NCI-H345 (cell line): ENCODE measurements at places on chromosomes 1 and 21.
A peak's percentile ranks its signal among the peaks of the same experiment; 100 is the strongest.

DNA sequence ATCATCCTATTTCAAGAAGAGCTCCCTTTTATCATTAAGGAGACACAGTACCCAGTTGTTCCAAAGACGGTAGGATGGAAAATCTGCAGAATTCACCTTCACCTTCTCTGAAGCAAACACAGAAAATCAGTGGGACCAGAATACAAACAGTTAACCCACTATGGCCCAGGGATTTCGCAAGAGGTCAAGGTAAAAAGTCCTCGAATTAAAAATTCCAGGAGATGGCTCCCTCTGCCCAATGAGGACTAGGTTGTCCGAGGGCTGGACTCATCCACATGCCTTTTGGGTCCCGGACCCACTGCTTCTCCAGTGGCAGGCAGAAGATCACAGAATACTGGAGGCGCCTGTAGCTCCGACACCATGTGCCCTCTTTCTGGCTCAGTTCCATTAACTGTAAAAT is 42.9 kb downstream of the RCAN1 start:
- no peak for DNase-seq

DNA sequence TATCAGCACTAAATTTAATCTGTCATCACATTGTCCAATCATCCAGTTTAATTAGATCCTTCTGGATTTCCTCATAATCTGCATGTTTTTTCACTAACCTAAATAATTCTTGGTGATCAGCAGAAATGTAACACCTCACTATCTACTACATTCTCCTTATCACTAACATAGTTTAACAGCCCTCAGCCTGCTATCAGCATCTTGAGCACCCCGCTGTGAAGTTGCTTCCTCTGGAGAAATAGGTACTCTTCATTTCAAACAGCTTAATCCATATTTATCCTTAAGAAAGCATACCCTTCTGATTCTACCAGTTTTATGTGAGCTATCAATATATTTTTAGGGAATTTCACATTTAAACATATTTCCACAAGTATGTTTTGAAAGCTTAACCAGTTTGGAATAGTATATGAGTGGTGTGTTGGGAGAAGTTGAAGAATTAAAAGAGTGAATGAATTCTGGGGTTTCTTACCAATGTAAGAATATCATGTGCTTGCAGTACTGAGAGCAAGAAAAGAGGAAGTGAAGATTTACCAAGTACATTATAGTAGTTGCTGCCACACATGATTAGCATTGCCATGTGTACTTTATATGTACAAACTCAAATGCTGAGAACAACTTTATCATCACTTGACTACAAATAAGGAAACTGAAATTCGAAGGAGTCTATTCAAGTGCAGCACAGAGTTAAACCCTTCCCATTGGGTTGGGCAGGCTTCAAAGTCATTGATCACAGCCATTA is 771.1 kb upstream of the ADGRL4 start:
- no peak for DNase-seq

DNA sequence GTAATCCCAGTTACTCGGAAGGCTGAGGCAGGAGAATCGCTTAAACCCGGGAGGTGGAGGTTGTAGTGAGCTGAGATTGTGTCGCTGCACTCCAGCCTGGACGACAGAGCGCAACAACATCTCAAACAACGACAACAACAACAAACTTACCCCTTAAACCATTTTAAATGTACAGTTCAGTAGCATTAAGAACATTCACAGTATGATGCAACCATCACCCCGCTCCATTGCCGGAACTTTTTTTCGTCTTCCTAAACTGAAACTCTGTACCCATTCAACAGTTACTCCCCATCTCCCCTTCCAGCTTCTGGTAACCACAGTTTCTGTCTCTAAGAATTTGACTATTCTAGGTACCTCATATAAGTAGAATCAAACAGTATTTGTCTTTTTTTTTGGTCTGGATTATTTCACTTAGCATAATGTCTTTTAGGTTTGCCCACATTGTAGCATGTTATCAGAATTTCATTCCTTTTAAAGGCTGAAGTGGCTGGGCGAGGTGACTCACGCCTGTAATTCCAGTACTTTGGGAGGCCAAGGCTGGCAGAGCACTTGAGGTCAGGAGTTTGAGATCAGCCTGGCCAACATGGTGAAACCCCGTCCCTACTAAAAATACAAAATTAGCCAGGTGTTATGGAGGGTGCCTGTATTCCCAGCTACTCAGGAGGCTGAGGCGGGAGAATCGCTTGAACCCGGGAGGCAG is 19.6 kb downstream of the CA6 start:
- DNase-seq, result no peak

DNA sequence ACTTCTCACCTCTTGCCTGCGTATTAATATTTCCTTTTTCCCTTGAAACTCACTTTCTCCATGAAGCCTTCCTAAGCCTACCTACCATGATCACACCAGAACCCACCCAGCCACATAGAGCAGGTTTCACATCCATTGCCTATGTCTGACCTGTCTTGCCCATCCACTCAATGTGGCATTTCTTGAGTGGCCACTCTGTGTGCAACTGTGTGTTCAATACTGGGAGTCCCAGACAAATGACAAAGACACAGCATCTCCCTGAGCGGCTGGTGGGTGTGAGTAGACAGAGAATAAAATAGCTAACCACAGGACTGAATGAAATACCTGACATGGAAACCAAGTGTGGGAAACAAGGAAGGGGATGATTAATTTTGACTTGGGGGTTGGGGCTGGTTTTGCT is 3.1 kb downstream of the PTGFRN start:
- no peak for DNase-seq

GRCh38 chr1:26281971-26282370 is 2.1 kb downstream of the SH3BGRL3 start:
- no peak for DNase-seq

DNA sequence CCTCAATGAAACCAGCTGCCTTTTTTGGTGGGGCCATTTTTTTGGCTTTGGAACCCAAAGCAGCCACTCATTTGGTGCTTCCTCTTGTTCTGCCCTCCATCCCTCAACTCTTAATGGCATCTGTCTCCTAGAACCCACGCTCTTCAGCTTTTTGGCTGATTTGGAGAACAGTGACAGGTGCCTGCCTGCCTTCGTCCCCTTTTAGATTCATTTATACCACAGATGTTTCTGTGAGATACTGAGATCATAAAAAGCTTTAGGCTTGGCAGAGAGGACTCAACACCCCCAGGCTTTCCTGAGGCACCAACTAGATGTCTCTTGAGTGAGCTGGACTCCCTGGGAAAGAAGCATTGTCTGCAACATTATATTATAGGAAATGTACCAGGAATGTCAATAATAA is 20.4 kb upstream of the YTHDF2 start:
- no peak for DNase-seq

- DNase-seq, result no peak
Observed at GRCh38 chr1:91585982-91586381, 85.3 kb downstream of the CDC7 start.

DNA sequence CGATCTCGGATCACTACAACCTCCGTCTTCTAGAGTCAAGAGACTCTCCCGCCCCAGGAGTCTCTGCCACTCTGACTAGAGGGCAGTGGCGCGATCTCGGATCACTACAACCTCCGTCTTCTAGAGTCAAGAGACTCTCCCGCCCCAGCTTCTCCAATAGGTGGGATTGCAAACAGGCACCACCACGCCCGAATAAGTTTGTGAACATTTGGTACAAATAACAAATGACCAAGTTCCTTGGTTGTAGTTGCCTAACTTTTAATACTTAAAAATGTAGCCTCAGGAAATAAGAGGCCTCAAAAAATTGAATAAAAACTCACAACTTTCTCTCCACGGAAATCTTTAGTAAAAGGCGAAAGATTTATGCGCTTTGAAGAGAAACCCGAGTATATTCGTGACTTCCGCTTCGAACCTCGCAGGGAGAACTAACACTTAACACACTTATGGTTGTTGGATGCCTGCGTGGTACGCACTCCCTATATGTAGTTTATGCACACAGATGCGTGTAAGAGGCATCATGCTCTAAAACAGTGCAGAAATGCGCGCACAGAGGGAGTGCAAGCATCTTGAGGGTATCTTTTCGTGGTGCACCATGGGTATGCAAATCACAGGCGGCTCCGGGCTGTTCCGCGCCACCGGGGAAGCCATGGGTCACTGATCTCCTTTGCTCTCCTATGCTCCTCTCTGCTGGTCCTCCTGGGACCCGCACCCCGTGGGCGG is 11.4 kb downstream of the BTBD19 start:
- no peak for DNase-seq

GRCh38 chr1:207001492-207002245 is 30.9 kb downstream of the C1orf116 start:
- no peak for DNase-seq

DNA sequence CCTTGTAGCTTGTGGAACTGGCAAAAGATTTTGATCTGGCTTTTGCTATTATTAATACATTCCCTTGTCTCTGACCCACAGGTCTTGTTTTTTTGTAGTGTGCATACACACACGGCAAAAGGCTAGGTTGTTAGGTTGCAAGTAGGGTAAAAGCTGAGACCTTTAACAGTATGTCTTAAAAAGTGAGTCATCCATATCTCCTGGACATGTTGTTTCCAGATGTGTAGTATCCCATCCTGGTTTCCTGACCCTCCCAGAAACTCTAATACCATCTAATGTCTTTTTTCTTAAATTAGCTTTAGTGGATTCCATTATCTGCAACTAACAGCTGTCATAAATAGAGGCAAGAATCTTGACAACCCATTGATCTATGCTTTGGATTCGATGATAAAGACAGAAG is 14.7 kb downstream of the OVGP1 start:
- no peak for DNase-seq

GRCh38 chr1:90370686-90371447 is 346.2 kb downstream of the BARHL2 start:
- no peak for DNase-seq

GRCh38 chr1:43932786-43933385 is 715 bp upstream of the ARTN start:
- peak; percentile 51 for DNase-seq

GRCh38 chr1:23004112-23004511 is 11.5 kb downstream of the TEX46 start:
- no peak for DNase-seq

GRCh38 chr21:45981151-45982091 is at the start of gene COL6A1:
TSS of gene COL6A1 (plus strand) at chr21:45981770. CDS start at chr21:45981851, 81 bp downstream.
- peak; percentile 66 for DNase-seq

GRCh38 chr1:152410028-152410427 is 4.0 kb downstream of the CRNN start:
- no peak for DNase-seq

DNA sequence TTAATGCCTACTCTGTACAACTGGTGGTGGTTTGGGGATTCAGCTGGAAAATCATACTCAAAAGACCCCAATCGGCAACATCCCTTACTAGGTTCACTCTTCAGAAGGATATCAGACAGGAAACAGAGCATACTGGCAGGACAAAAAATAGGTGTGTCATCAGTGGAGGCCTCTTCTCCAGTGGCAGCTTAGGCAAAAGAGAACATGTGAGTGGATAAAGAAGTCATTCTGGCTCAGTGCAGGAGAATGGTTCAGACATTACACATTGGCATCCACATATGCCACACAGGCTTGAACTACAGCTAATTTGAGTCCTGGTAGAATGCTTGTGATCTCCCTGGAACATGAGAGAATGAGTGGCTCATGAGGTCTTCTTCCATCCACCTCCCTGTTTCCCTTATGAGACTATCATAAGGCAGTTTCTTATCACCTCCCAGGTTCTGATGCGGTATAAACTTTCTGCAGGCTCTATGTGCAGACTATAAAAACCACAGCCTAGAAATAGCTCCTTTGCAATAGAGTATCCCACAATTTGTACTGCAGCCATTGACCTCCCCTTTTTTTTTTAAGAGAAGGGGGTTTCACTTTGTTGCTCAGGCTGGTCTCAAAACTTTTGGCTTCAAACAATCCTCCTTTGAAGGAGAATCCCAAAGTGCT is 24.7 kb downstream of the VAMP4 start:
- DNase-seq, result no peak

- DNase-seq, result no peak
Observed at GRCh38 chr1:25428475-25429166, 2.1 kb upstream of the MACO1 start.

GRCh38 chr1:192968323-192968722 is 90.8 kb downstream of the UCHL5 start:
- no peak for DNase-seq

DNA sequence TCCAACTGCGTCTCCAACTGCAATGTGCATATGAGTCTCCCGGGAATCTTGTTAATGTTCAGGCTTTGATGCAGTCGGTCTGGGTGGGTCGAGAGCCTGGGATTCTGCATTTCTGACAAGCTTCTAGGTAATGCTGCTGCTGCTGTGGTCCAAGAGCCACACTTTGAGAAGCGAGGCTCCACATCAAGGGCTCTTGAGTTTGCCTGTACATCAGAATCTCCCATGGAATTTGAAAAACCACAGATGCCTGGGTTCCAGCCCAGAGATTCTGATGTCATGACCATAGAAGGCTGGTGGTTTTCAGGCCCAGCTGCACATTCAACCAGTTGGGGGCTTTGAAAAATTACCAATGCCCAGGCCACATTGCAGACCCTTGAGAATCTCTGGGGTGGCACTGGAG is 93.9 kb upstream of the TARDBP start:
- DNase-seq, result no peak

DNA sequence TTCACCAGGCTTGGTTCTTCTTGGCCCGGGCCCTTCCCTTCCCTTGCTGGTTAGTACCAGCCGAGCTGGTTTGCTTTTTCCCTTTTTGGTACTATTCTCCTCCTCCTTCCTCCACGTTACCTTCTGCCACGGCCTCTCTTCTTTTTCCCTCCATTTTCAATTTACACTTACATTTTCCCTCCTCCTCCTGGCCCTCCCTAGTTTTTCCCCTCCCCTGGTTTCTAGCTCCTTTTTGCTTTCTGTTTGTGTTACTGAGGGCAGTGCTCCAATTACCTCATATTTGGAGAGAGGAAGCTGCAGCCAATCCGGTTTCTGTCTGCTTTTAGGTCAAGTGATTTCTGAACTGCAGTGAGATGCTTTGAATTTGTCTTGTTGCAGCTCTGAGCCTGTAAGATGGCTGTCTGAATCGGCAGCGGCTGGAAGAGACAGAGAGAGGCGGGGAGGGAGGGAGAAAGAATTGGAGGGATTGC is 63.7 kb downstream of the MACF1 start:
- peak; percentile 14 for DNase-seq

GRCh38 chr1:240027059-240027462 is 64.6 kb upstream of the FMN2 start:
- peak; percentile 63 for DNase-seq

GRCh38 chr1:84298328-84298683 is 3.2 kb upstream of the SAMD13 start:
- peak; percentile 57 for DNase-seq

DNA sequence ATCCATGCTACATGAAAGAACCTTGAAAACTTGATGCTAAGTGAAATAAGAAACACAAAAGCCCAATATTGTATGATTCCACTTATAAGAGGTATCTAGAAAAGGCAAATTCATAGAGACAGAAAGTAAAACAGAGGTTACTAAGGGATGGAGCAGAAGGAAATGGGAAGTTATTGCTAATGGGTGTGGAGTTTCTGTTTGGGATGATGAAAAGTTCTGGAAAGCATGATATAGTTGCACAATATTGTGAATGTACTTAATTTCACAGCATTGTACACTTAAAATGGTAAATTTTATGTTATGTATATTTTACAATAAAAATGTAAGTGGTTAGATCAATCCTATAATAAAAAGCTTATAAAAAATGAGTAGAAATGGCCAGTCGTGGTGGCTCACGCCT is 1.6 kb upstream of the NECAP2 start:
- no peak for DNase-seq

GRCh38 chr1:88228114-88228513 is 456.0 kb upstream of the PKN2 start:
- no peak for DNase-seq
